ENCODE measurements at places on chromosomes 3 and 15. TPM values are rescaled to one million over a fixed set of nuclear protein-coding genes. Genes with fewer than 3 reads are reported as not detected.

DNA sequence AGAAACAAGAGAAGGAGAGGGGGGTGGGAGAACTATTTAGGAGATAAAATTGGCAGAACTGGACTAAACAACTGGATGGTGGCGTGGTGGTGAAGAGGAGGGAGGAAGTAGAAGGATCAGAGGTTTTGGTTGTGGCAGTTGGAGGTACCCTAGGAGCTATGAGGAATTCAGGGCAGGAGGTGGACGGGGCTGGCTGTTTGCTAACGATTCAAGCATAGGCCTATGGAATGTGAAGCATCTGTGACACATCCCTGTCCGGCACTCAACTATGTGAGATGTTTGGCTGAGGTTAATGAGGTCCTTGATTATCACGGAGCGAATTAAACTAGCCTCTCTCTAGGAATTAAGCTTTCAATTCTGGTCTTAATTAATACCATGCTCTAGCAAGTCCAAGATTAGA is 13.5 kb downstream of the TARS3 start:
- DNase-seq = no peak
- H3K36me3 ChIP-seq = peaks cover 21% of the 10 kb centered on the region
- no peak overlapping the region for H3K4me3 ChIP-seq

GRCh38 chr3:193305356-193305755 is 64.3 kb downstream of the PLAAT1 start:
- no peak overlapping the region for H3K4me3 ChIP-seq
- no peaks in the 10 kb centered on the region for H3K4me1 ChIP-seq
- DNase-seq = no peak
- no peaks in the 10 kb centered on the region for H3K27me3 ChIP-seq

- no peaks in the 10 kb centered on the region for H3K4me1 ChIP-seq
- DNase-seq = no peak
- H3K36me3 ChIP-seq = no peaks in the 10 kb centered on the region
Observed at GRCh38 chr3:81716870-81717509, 44.5 kb downstream of the GBE1 start.

MST1R gene
- total RNA-seq = 6.8 TPM

GRAMD2A gene
- total RNA-seq = 1.7 TPM

PLA2G4B gene
- 10.6 TPM for total RNA-seq

All from endodermal cell (in vitro differentiated cells).